ENCODE measurements at places on chromosomes 2 and 18.
A peak's percentile ranks its signal among the peaks of the same experiment; 100 is the strongest.

- no peak for ATAC-seq
Observed at GRCh38 chr18:2965797-2966196, 47.1 kb downstream of the LPIN2 start.

- ATAC-seq: no peak
Observed at GRCh38 chr2:37838541-37839167, 86.4 kb upstream of the RMDN2 start.

DNA sequence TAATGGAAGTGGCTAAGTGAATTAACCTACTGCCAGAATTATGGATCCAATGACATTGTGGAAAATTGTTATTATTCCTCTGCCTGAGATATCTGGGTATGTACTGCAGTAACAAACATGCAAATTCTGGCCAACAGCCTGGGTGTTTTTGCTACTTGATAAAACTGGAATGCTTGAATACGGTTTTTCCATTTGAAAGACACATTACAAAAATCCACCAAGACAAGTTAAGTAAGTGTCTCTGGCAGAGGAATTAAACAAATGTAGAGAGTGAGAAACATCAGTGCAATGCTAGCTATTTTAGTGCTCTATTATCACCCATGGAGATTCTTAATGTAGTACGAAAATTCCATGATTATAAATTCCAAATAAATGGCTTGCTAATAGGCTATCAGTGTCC lies 312.4 kb upstream of the MEIS1 start:
- ATAC-seq: no peak

DNA sequence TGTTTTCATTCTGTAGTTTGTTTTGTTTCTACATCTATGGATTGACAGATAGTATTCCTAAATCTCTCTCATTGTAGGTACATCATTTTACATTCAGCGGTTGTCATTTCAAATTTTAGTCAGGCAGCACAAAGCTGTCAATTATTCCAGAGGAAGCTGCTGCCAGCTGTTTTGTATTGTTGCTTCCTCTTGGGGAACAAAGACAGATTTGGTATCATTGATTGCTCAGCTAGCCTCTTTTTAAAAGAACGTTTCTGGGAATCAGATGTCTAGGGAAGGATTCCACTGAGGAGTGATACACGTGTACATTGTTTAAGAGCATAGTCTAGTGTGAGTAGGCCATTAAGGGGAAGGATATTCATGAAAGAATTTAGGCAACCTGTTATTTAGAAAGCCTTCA lies 145.8 kb downstream of the AGPS start:
- no peak for ATAC-seq

- no peak for ATAC-seq
Observed at GRCh38 chr2:69191634-69192033, 178.7 kb downstream of the ANTXR1 start.

GRCh38 chr2:159933727-159934049 lies 128.7 kb downstream of the PLA2R1 start:
- no peak for ATAC-seq

DNA sequence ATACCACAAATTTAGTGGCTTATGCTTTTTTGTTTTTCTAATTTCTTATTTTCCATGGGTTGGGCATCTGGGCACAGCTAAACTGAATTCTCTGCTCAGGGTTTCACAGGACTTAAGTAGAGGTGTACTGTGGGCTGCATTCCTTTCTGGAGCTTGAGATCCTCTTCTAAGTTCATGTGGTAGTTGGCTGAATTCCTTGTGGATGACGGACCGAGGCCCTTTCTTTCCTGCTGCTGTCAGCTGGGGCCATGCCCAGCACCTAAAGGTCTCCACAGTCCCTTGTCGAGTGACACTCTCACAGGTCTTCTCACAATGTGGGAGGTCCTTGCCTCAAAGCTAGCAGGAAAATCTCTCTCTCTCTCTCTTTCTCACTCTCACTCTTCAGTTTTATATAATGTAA lies 433.5 kb upstream of the LRATD1 start:
- no peak for ATAC-seq

DNA sequence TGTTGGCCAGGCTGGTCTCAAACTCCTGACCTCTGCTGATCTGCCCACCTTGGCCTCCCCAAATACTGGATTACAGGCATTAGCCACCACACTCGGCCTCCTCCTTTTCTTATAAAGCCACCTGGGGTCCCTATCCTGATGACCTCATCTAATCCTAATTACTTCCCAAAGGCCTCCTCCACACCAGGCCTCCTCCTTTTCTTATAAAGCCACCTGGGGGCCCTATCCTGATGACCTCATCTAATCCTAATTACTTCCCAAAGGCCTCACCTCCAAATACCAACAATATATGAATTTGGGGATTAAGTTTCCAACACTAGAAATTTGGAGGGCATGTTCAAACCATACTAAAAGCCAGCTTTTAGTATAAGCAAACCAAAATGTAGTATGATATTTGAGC lies 9.7 kb upstream of the RMC1 start:
- ATAC-seq: no peak

DNA sequence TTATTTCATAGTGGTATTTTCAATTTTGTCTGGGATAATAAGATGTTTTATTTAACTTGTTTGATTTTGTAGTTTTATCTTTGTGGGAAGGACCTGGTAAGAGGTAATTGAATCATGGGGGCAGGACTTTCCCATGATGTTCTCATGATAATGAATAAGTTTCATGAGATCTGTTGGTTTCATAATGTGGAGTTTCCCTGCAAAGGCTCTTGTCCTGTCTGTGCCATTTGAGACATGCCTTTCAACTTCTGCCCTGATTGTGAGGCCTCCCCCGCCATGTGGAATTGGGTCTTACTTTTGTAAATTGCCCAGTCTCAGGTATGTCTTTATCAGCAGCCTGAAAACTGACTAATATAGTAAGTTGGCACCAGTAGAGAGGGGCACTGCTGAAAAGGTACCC lies 77.8 kb upstream of the ARHGAP15 start:
- no peak for ATAC-seq

DNA sequence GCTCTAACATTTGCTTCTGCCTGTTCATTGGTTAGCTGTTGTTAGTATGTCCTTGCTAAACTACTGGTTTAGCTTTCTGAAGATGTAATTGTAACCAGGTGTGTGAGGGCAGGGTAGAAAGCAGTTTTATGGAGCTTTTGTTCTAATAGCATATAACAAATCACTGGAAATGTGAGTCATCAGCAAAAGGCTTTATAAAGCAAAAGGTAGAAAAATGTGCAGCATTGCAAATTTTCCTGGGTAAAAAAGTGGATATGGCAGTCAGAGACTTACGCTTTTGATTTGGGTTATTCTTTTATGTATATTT lies 85.3 kb downstream of the ZNF407 start:
- ATAC-seq: no peak

- ATAC-seq: no peak
Observed at GRCh38 chr2:15126373-15126772, 434.8 kb downstream of the NBAS start.

GRCh38 chr2:47072018-47072691 lies 83.0 kb downstream of the STPG4 start:
- ATAC-seq: no peak

- ATAC-seq: no peak
Observed at GRCh38 chr2:186629250-186629996, 39.6 kb downstream of the ITGAV start.

DNA sequence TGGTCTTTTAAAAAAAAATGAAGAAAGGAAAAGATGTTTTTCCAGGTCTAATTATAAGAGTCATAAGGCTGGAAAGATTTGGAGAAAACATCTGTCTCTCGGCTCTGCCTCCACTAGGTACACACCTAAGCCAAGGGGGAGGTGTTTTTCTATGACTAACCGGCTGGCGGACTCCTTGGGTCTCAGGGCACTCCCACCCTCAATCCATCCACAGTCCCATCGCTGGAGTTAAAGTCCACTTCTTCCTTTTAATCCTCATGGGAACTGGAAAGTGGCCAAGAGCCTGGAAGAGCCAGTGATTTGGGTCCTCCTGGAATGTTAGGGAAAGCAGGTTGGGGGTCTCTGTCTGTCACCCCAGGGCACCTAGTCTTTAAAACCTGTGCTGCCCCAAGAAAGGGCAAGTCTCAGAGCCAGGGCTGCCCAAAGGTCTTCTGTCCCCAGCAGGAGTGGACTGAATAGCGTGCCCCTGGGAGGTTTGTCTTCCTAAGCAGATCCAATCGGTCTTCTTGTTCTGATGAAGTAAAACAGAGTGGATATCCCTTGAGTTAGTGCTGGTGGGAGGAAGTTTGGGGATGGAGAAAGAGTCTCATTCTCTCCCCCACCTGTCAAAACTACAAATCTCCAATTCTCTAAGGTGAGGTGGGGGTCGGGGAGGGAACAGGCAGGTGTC lies 66.4 kb downstream of the MCFD2 start:
- ATAC-seq: no peak

- ATAC-seq: no peak
Observed at GRCh38 chr2:222747526-222748160, 76.2 kb downstream of the MOGAT1 start.

DNA sequence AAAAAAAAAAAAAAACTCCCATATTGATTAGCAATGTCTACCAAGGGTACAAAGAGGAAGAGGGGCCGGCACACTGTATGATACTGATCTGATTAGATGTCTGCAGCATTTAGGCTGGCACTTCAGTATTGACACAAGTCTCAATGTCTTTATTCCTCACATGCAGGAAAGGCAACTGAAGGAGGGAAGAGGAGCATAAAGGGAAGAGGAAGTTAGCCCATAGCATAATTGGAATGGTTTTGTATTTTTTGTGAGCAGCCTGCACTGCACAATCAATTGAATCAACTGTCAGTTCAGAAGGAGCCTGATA lies 79.0 kb downstream of the DNER start:
- ATAC-seq: no peak

DNA sequence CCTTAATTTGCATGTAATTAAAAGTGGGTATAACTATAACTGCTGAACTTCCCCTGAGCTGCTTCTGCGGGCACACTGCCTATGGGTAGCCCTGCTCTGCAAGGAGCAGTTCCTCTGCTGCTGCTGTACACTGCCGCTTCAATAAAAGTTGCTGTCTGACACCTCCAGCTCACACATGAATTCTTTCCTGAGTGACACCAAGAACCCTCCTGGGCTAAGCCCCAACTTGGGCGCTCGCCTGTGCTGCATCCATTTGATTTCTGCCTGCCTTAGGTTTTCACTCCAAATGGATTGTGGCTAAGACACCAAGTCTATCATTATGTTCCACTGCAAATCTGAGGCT lies 215.7 kb downstream of the ANAPC1 start:
- no peak for ATAC-seq

GRCh38 chr2:132662732-132663131 lies 7.3 kb downstream of the LYPD1 start:
- ATAC-seq: no peak

DNA sequence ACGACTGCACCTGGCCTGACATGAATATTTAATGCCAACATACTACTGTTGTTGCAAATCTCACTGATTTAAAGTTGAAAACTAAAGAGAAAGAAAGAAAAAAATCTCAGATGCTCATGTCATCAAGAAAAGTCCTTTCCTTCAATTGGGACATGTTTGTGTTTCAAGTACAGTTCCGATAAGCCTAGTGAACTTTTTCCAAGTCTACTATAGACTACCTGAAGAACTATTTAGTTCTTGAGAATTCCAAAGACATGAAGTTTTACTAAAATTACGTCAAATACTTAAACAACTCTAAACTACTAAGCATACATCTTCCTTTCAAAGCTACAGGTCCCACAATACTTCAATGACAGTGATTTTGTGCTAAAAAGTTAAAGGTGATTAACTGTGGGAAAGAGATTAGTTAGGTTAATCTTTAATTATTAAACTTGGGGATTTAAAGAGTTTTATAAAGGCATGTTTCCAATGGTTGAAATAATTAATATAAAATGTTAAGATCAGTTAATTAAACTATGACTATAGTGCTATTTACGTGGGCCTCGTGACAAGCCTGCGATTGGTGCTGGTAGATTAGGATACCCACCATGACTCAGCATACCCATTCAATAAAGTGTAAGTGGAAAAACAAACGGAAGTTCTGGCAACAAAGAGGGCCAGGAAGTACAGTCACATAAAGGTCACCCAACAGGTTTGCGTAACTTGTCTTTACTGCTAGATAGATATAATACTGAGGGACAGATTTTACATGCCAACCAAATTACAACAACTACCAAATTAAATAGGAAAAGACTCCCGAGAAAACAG lies 55.5 kb downstream of the SEPTIN10 start:
- peak; percentile 57 for ATAC-seq

DNA sequence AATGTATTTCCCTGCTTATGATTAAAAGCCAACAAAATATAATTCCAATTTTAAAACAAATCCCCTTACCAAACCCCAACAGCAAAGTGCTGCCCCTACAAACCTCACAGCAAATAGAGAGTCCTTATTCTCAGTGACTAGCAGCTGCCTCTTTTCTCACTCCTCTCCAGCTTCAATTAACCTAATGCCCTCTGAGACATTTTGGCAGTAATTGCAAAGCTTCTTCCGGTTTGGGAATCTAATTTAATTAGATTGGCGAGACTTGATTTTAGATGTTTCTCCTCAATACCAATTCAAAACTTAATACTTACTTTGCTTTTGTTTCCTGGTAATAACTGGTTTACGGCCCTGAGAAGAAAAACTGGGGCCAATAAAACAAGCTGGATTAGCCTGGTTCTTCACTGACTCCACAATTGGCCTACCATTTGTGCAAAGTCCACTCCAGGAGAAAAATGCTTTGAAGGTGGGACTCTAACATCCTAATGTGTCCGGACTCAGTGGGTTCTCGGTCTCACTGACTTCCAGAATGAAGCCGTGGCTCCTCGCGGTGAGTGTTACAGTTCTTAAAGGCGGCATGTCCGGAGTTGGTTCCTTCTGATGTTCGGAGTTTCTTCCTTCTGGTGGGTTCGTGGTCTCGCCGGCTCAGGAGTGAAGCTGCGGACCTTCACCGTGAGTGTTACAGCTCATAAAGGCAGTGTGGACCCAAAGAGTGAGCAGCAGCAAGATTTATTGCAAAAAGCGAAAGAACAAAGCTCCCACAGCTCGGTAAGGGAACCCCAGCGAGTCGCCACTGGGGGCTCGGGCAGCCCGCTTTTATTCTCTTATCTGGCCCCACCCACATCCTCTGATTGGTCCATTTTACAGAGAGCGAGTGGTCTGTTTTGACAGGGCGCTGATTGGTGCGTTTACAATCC lies 52.8 kb downstream of the SLC35F5 start:
- ATAC-seq: no peak

DNA sequence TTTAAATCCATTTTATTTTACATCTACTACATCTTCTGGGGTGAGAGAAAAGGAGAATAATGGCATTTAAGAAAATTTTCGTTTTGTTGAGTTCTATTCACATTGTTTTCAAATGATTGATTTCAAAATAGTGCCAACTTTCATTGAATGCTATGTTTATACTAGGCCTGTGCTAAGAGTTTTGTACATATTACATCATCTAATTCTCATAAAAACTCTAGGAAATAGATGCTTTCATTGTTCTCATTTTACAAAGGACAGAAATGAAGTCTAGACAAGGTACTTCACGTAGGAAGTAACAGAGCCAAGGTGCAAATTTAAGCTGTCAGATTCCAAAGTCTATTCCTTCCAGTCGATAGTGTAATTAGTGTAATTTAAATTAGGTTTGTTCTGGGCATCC lies 402.8 kb upstream of the UBE2E3 start:
- no peak for ATAC-seq

DNA sequence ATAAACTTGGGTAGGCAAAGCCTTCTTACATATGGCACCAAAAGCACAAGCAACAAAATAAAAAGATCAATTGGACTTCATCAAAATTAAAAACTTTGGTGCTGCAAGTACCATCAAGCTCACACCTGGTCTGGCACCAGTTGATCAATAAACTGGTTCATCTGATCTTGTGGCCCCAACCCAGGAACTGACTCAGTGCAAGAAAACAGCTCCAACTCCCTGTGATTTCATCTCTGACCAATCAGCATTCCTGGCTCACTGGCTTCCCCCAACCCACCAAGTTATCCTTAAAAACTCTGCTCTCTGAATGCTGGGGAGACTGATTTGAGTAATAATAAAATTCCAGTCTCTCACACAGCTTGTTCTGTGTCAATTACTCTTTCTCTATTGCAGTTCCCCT lies 8.4 kb downstream of the EPG5 start:
- no peak for ATAC-seq

All from activated CD4-positive, CD25-positive, alpha-beta regulatory T cell treated with anti-CD3 and anti-CD28 coated beads, Interleukin-2, amount 50 U/mL, for 24 hours (primary cell).